ENCODE measurements at places on chromosomes 7 and 10.

DNA sequence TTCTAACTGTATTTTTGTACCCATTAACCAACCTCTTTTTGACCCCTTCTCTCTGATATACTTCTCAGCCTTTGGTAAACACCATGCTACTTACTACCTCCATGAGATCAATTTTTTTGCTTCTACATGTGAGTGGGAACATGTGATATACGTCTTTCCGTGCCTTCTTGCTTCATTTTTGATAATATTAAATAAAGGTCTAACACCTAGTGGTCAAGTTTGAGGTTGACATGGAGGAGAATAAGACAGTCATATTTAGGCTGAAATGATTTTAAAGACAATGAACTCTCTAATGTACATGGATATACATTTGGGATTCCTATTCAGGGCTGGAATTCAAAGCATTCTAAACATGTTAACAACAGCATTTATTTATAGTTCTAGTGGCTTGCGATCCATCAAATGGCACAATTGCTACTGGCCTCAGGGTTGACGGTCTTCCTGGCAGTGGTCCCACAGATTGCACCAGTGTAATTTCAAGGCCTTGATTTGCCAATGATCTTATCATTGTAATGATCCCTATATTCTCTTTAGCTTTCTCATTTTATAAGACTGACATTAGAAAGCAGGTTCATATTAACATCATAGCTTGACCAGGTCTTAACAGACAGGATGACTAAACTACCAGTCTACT, 315.9 kb upstream of the ETV1 start:
- DNase-seq = no peak

GRCh38 chr7:137732168-137732567, 114.6 kb downstream of the DGKI start:
- no peak for DNase-seq

DNA sequence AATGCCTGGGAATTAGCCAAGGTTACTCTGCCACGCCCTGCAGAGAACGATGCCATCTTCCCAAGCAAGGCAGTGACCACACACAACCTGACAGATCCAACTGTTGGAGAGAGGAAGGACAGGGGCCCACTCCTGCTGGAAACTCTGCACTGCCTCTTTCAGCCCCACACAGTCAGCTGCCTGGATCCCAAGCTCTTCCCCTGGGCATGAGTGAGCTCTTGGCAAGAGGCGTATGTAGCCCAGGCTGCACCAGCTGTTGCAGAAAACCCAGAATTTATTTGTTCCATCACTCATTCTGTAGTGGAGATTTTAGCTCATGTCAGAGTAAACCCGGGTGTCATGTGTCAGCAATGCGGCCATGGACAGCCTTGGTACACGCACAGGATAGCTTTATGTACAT, 135.1 kb upstream of the TRIM24 start:
- no peak for DNase-seq

DNA sequence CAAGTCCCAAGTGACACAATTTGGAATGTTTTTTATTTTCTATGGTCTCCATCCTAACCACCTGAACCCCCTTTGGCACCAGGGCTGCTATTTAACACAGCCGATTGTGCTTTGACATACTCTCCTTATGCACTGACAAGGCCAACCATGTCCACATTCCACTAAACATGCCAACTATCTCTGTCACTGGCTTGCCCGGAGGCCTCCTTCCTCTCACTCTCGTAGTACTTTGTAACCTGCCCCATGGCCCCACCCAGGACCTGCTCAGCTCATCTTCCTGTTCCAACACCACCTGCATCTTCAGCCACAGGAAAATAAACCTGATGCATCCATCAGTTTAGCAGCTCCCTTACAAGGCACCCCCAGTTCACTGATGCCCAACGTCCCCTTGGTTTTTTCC, 63.1 kb downstream of the GPAM start:
- DNase-seq = no peak

GRCh38 chr10:22110761-22111160, 107.1 kb downstream of the EBLN1 start:
- DNase-seq = no peak

DNA sequence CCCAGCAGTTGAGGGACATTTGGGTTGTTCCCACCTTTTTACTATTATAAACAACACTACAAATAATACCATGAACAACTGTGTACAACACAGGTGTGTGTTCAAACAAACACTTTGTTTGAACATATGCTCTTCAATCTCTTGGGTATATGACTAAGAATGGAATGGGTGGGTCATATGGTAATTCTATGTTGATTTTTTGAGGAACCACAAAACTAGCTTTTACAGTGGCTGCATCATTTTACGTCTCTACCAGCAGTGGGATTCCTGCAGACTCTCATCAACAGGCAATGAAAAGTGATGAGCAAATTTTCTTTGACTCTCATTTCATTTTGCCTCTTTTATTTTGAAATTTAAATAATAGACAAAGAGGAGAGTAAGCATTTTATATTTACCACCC, 116.9 kb upstream of the KLF14 start:
- DNase-seq = no peak

GRCh38 chr10:63977329-63977923, 456.2 kb downstream of the REEP3 start:
- DNase-seq = peak; percentile 71

GRCh38 chr10:31927565-31927883, 1.1 kb downstream of the ARHGAP12 start:
- DNase-seq = no peak
